ENCODE measurements at places on chromosomes 2 and 18.

DNA sequence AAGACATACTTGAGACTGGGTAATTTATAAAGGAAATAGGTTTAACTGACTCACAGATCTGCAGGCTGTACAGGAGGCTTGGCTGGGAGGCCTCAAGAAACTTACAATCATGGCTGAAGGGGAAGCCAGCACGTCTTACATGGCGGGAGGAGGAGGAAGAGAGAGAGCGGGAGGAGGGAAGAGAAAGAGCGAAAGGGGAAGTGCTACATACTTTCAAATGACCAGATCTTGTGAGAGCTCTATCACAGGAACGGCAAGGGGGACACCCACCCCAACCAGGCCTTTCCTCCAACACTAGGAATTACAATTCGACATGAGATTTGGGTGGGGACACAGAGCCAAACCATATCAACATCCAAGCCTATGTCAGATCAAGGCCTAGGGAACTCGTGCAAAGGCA, 24.2 kb downstream of the MYL12B start:
- DNase-seq, result no peak

DNA sequence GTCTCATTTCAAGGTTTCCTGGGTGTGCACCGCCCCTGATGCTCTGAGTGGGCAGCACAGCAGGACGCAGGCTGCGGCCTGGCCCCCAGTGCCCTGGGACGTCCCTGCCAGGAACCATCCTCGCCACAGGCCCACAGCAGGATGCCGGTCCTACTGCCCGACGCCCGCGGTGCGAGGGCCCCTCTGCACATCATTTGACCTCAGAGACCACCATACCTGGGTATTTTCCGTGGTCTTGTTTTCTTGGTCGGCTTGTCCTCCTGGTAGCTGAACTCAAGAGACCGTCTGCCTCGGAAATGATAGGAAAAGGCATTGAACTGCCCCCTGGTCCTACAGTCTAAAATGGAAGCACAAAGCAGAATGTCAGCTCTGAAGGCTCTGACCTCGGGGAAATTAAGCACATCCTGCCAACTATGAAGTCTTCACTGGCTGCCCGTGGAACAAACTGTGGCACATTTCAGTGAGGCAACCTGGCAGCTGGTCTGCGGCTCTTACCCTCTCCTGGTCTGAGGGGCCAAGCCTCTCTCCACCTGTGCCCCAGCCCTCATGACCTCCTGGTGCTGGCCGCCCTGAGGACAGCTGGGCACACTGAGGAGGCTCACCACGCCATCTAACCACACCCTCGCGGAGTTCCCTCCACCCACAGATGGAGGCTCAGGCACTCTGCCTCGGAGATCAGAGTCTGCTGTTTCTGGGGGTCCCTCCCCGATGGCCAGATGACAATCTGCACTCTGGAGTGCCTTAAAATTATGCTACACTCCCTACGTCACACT, 105.0 kb downstream of the PXDN start:
- no peak for DNase-seq

GRCh38 chr2:230505162-230505561, 89.2 kb downstream of the SP100 start:
- DNase-seq, result no peak

GRCh38 chr18:21908711-21909110, 168.1 kb downstream of the MIB1 start:
- no peak for DNase-seq

DNA sequence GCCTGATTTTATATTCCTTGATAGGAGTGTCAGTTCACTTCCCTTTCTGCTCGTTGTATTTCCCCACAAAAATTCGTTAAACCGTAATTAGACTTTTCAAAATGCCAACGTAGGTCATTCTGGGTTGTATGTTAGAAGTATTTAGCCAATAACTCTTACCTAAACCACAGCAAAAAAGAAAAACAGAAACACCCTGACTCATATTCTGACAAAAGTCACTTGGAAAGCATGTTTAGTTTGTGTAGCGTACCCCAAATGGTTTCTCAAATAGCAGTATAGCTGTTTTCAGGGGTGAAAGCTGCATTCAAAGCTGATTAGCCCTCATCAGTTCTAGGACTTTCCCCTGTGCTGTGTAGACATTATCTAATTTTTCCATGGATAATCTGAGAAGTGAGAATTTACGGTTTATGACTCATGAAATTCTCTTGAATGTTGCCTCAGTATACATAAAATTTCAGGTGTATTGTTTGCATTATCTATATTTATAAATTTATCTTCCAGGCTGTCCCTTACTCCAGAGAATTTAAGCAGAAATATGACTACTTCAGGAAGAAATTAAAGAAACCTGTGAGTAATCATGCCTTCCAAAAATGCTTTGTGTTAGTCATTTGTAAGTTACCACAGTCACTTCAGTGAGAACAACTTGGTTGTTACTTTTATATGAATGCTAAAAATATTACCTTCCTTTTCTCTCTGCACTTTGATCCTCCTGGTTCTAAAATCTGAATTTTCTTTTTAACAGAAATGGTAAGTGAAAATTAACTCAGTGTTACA, 264.9 kb downstream of the ALPK2 start:
- no peak for DNase-seq

GRCh38 chr2:210443527-210443926, 33.0 kb downstream of the LANCL1 start:
- peak; percentile 16 for DNase-seq

DNA sequence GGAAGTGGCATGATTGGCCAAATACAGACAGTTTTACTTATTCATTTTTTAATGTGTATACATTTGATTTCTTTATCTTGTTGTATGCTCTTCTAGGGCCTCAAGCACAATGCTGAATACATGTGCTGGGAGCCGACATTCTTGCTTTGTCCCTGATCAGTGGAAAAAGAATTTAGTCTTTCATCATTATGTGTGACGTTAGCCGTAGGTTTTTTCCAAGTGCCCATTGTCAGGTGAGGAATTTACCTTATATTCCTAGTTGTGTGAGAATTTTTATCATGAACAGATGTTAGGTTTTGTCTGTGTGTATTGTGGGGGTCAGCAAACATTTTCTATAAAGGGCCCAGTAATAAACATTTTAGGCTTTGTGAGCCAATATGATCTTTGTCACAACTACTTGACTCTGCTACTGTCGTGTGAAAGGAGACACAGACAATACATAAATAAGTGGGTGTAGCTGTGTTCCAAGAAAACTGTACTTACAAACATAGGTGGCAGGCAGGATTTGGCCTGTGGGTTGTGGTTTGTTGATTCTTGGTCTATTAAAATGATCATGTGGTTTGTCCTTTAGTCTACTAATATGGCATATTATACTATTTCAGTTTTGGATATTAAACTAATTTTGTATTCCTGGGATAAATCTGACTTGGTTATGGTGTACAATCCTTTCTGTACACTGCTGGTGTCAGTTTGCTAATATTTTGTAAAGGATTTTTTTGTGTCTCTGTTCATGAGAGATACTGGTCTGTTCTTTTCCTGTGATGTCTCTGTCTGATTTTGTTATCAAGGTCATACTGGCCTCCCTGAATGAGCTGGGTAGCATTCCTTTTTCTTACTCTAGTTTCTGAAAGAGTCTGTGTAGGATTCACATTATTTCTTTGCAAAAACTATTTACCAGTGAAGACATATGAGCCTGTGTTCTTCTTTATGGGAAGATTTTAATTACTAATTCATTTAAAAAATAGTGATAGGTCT, 132.2 kb upstream of the SMAD7 start:
- no peak for DNase-seq

- no peak for DNase-seq
Measured at GRCh38 chr2:44333994-44334393, 27.3 kb downstream of the PREPL start.

GRCh38 chr2:4049463-4049862, 346.1 kb downstream of the DCDC2C start:
- DNase-seq, result no peak

- no peak for DNase-seq
Measured at GRCh38 chr2:162014751-162015150, 59.3 kb downstream of the DPP4 start.

DNA sequence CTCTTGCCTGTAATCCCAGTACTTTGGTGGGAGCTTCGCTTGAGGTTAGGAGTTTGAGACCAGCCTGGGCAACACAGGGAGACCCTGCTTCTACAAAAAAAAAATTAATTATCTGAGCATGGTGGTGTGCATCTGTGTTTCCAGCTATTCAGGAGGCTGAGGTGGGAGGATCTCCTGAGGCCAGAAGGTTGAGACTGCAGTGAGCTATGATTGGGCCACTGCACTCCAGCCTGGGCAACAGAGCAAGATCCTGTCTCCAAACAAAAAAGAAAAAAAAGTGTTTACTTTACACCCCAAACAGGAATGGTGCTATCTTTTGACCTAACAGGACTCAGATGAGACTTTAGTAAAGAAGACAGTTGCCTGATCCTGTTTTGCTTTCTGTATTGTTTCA, 35.6 kb downstream of the MAL start:
- no peak for DNase-seq

- DNase-seq, result no peak
Measured at GRCh38 chr2:202164411-202164810, 74.0 kb downstream of the SUMO1 start.

- DNase-seq, result no peak
Measured at GRCh38 chr18:58101291-58101794, 57.3 kb downstream of the NEDD4L start.

DNA sequence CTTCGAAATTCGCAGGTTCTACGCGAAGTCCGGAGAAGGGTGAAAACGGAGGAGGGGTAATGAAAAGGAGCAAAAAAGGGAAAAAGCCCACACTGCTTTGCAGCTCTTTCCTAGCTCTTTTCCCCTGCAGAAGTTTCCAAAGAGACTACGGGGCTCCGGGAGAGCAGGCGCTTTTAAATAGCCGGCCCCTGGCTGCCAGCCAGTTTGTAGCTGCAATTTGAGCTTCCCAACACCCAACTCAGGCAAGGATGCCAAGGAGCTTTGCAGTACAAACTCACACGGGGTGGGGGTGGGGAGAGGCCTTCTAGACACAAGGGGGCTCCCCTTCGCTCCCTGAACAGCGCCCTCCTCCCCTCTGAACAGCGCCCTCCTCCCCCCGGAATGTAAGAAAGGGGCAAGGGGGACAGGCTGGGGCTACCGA, at the start of gene IGFBP5:
IGFBP5 (minus strand) TSS at position 149 of the 421 bp plus-strand sequence. CDS start 774 bp downstream, outside the sequence.
- DNase-seq, result peak; percentile 54

DNA sequence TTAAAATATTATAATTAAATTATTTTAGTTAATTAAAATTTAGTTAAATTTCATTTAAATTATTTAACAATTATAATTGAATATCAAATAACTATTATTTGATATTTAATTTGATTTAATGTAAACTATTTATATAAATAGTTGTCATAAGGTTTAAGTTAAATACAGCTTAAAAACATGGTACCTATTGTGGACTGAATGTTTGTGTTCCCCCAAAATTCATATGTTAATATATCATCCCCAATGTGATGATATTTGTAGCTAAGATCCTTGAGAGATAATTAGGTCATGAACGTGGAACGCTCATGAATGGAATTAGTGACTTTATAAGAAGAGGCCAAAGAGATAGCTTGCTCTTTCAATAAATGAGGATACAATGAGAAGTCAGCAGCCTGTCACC, 505.7 kb upstream of the LRATD1 start:
- no peak for DNase-seq

- DNase-seq, result peak; percentile 54
Measured at GRCh38 chr18:57819671-57820460, 16.8 kb upstream of the ATP8B1 start.

- no peak for DNase-seq
Measured at GRCh38 chr18:148841-149240, 9.5 kb upstream of the USP14 start.

DNA sequence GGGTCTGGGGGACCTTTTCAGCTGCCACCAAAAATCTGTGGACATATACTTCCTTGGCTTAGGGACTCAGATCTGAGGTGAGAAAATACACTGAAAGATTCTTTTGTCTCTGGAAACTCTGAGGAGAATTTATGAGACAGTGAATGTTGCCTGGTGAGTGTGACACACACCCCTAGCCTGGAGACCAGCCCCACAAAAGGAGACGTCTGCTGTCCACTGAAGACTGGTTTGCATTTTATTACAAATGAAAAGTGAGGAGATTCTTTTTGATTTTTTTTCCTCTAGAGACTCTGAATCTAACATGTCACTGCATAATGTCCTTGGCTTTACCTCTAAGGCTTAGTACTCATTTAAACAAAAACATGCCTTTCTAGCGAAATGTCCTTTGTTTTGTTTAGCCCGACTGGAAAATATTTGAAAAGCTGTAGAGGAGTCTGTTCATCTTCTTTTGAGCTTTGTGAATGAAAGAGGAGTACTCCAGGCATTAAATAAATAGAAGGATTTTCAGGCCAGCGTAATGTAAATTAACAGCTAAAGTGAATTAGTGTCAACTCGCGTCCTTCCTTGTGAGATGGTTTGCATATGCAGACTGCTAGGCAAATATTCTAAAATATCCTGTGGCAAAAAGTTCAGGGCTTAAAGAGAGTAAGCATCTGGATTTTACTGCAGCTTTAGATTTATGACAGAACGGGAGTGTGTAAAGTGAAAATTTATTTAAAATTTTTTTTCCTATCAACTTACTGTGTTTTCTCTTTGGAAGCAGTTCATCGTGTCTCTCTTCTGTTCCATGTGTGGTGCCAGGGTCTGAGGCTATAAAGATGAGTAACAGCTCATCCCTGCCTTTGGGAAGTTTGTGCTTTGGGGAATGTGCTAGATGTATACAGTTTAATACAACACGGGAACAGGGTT, 125.4 kb downstream of the VWA3B start:
- DNase-seq, result no peak

- no peak for DNase-seq
Measured at GRCh38 chr2:217866457-217866856, 136.3 kb downstream of the TNS1 start.

DNA sequence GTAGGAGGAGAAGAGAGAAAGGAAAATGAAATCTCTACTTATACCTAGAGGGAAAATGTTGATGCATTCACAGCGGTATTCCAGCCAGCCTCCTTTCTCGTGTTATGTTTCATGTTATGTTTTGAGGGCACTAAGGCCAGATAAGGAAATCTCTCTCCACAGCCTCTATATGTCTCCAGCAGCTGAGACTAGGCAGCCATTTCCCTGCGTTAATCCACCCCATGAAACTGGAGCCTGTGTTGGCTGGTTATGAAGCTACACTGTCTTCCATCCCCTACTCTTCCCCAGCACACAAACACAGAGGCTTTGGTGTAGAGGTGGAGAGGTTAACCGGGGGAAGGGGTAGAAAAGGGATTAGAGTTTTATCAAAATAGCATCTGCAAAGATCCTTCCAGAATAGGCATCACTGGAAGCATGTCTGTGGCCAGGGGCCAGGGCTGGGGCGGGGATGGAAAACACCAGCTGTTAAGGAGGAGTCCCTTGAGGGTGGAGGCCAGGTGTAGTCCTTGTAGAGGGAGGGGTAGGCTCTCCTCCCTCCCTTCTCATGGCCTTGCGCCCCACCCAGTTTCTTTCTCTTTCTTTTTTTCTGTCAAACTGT, 100.9 kb upstream of the TNP1 start:
- no peak for DNase-seq

DNA sequence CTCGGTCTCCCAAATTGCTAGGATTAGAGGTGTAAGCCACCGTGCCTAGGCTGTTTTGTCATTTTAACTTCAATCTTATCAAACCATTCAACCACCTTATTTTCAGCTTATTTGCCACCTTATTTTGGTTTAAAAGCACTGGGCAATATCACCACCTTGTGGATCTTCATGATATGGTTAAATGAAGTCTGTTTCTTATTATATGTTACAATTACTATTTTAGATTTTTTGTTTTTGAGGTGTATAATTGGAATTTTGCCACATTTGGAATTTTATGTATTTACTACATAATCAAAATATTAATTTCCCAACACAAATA, 43.8 kb upstream of the SCN9A start:
- no peak for DNase-seq

GRCh38 chr18:63378919-63379638, 12.1 kb upstream of the KDSR start:
- no peak for DNase-seq

Measured in iPS-NIHi11 (cell line).